ENCODE measurements at places on chromosomes 2 and 18.

- no peak for DNase-seq
Observed at GRCh38 chr2:18940184-18940583, 350.8 kb upstream of the NT5C1B start.

GRCh38 chr18:41042866-41043265 lies 912.2 kb upstream of the PIK3C3 start:
- DNase-seq, result no peak

DNA sequence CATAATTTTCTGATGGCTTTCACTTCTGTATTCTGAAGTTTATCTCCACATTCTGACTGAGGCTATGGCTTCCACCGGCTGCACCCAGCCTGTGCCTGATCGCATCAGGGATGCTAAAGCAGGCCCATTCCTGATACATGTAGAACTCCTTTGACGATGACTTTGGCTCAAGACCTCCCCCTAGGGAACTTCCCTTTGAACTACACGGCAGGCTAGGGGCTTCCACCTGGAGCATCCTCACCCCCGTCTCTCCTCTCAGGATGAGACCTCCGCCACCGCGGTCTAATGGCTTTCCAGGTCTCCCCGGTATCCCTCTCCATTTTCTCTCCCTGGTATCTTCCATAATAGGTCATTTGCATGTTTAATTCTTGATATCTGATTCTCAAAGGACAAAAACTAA lies 214.9 kb upstream of the CHST9 start:
- no peak for DNase-seq

GRCh38 chr2:84832772-84833461 lies 48.0 kb downstream of the TRABD2A start:
- DNase-seq, result no peak

GRCh38 chr18:72820571-72820970 lies 47.2 kb downstream of the NETO1 start:
- DNase-seq, result no peak

- DNase-seq, result no peak
Observed at GRCh38 chr2:190651413-190651812, 2.5 kb downstream of the NAB1 start.

GRCh38 chr2:127624320-127624755 lies 21.6 kb upstream of the GPR17 start:
- DNase-seq, result no peak

DNA sequence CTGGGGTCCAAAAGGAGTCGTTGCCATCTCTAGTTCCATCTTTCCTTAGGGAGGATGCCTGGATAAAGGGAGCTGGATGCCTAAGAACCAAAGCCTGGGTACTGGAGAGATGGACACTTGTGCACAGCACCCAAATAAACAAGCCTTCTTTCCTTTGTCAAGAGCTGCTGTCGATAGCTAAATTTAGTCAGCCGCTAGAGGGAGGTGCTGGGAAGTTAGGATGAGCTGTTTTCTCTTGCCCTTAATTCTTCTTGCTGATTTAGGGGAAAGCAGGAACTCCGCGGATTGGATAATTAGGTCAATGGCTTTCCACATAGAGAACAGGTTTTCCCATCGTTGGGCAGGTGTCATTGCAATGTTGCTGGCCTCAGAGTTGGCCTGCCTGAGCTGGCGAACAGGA lies 30.9 kb upstream of the SERPINB12 start:
- peak; percentile 97 for DNase-seq

GRCh38 chr18:65352186-65352585 lies 398.6 kb upstream of the CDH7 start:
- DNase-seq, result peak; percentile 43

GRCh38 chr2:138433995-138434951 lies 67.3 kb upstream of the SPOPL start:
- DNase-seq, result no peak

Data from NCI-H510A treated with DMSO at 0.1 percent for 48 hours (cell line).